ENCODE measurements at places on chromosomes 16 and 17.

- peak; percentile 59 for DNase-seq
These were observed 77.9 kb upstream of the LGALS9 start for GRCh38 chr17:27553019-27553511.

GRCh38 chr17:57662041-57662440, 83.1 kb downstream of the CCDC182 start:
- no peak for DNase-seq

DNA sequence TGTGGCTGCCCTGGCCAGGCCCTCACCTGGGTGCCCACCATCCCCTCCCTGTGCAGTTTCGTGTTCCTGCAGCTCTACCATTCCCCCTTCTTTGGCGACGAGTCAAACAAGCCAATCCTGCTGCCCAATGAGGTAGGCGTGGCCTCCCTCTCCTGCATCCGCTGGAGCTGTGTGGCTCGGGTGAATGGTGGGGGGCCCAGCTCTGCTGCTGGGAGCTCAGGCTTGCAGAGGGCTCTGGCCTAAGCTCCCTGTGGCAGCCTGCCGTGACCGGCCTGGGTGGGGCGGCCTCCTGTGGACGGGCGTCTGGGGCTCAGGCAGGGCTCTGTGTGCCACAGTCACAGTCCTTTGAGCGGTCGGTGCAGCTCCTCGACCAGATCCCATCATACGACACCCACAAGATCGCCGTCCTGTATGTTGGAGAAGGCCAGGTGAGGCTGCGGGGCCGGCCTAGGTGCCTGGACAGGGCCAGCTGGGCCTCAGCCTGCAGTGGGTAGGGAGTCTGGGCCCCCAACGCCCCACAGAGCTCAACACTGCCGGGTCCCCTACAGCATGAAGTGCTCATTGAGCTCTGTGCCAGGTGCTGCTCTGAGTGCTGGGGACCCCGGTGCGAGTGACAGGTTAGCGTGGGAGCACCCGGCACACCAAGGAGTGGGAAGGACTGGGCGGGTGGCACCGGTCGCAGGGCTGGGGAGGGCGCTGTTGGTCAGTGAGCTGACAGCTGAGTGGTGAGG, 37.3 kb downstream of the TSC2 start:
- no peak for DNase-seq

- DNase-seq, result no peak
These were observed 105.4 kb upstream of the RBFOX1 start for GRCh38 chr16:7227229-7227721.
